ENCODE measurements at places on chromosomes 12 and 14.

DNA sequence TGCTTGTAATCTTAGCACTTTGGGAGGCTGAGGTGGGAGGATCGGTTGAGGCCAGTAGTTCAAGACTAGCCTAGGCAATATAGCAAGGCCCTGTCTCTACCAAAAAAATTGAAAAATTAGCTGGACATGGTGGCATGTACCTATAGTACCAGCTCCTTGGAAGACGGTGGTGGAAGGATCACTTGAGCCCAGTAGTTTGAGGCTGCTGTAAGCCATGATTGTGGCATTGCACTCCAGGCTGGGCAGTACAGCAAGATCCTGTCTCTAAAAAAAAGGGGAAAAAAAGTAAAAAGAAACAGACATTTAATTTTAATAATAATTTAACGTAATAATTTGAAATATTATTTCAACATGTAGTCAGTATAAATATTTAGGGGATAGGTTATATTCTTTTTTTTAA, 16.1 kb downstream of the MON2 start:
- DNase-seq: no peak

DNA sequence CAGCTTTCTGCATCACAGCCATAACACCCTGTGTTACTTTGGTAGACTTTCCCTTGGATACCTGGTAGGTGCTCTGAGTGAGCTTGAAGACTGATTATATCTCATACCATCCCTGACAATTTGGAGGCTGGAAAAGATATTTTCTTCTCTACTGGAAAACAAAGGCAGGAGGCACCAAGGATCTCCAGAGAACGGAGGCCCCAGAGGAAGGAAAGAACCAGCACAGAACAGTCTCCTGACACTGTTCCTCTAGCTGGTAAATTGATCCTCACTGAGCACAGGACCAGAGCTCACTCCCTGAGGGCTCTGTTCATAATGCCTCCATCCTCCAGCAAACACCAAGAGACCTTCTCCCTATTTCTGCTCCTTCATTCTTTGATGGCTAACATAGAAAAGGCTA, at the start of gene OR11G2:
Gene OR11G2, plus strand, starts transcription at position 301 of the 400 bp plus-strand sequence. CDS start 6,542 bp downstream, outside the sequence.
- DNase-seq: no peak

DNA sequence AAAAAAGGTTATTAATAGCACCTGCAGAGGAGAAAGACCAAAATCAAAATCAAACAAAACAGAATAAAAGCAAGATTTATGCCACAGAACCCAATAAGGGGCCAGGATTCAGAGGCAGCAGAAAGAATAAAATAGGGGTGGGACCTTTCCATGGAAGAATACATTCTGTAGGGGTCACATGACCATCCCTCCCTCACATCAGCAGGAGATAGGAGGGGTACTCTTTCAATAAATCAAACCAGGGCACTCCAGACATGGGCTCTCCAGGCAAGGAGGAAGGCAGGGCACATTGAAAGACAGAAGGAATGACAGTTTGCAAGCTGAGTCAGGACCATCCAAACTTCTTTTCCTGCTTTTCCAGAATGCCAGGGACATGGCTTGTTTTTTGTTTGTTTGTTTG, 39.8 kb downstream of the OTX2 start:
- no peak for DNase-seq

DNA sequence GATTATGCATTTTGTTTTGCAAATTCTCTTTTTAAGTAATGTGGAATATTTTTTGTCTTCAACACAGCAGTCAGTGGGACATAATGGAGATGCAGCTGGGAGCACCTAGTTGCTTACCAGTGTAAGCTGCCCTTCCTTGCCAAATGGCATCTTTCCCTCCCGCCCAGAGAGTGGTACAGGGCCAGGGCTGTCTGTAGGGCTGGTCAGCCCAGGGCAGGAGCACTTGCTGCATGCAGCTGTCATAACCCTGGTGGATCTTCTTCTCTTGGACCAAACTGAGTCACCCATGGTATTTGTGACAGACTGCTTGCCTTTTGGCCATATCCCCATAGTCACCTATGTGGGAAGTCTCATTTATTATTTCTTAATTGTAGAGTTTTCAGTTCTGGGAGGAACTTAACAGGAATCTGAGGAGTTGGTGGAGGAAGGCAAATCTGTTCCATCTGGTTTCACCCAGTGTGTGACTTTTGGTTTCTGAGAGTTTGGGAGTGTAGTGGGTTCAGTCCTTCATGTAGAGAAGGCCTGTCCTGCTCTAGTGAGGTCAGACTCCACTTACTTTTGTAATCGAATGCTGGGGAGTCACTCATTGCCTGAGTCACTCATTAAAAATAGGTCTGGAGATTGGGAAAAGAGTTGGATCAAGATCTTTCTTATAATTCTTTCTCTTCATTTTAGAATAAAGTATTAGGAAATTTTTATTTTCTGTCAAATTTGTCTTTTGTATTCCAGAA, 62.0 kb upstream of the ASPG start:
- no peak for DNase-seq

GRCh38 chr12:113268136-113268535, 46.9 kb downstream of the TPCN1 start:
- no peak for DNase-seq

DNA sequence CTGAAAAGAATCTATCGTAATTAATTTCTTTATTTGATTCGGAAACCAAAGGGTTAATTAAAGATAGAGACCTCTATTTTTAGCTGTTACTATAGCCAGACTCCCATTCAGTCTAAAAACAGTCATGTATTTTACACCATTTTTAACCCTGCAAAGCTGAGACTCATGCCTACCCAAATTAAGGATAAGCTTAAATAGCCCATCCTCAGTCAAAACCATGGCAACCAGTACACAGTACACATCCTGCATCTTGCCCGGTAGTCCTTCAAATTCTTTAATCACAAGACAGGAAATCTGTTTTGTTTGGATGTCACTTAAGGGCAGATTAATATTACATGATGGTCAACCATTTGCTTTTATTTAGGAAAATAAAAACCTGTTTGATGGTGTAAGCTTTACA, 25.5 kb upstream of the KCNK10 start:
- no peak for DNase-seq

GRCh38 chr12:9702255-9702654, 30.6 kb downstream of the CLECL1 start:
- DNase-seq: no peak

DNA sequence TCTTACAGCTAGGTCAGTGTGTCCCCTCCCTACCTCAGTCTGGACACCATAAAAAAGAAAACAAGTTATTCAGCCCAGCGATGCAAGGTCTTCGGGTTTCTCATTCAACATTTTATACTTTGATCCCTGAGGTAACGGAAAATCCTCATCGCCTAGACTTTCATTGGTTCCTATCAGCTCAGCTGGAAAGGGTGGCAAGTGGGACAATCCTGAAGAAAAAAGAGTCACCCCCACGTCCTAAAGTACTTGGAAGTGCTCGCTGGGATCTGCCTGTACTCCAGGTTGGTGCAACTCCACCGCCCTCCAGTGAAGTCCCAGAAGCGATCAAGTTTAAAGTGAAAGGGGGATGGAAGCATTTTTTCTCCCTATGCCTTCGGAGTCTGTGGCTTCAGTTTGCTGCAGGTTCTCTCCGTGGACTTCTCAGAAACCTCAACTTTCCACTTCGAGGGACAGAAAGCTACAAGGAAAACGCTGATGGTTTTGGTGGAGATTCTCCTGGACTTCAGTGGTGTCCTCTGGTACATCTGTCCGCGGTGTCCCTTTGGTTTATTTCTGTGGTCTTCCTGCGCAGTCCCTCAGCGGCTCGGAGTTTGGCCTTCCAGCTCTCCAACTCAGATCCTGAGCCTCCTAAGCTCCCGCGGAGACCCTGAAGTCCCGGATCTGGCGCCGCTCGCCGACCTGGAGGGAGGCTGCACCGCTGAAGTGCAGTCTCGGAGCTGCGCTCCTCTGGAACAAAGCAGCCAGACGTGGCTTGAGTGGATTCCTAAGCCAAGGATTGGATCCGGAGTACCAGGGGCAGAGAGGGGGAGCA, 1.8 kb upstream of the LRFN5 start:
- no peak for DNase-seq

DNA sequence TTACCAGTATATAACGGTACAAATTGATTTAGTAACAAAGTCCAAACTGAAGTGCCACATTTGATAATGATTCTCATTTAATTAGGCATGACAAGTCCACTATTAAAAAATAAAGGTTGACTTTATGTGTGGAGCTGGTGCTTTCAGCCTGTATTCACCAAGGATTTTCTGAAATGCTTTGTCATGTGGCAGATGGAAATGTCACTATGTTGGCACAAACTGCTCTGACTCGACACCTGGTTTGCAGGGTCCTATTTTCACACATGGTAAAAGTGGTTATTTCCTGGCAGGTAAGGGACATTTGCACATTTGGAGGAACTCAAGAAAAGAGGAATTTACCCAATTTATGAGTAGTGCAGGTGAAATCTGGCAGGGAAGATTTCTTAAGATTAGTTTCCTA, 572.6 kb upstream of the MDGA2 start:
- DNase-seq: no peak

- DNase-seq: no peak
These were observed 28.8 kb downstream of the FERMT2 start for GRCh38 chr14:52922059-52922458.

- DNase-seq: no peak
These were observed 472.8 kb upstream of the PRICKLE1 start for GRCh38 chr12:43062201-43062895.

DNA sequence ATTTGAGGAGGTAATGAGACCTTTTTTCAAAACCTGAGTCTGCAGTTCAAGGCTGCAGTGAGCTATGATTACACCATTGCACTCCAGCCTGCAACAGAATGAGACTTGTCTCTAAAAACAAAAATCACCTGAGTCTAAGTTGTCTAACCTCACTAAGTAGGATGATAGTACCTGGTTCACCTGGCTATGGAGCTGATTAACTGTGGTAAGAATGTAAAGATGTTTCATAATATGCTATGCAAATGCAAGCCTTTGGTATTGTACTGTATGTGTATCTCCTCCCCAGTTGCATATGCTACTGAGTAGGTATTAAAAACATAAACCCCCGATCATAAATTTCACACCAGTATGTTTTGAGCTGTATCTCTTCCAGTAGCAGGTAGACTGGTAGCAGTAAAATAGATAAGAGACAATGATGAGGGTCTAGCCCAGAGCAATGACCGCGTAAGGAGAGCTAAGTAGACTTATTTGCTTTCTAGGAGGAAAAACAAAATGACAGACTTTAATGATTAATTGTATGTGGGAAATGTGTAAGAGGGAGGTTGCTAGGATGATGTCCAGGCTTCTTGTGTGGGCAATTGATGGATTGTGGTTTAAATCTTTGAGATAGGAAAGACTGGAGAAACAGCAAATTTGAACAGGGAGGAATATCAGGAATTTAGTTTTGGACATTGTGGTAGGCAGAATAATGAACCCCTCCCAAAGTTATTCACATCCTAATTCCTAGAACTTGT, 41.6 kb upstream of the EGLN3 start:
- DNase-seq: no peak

GRCh38 chr12:13036881-13037280, 7.3 kb upstream of the FAM234B start:
- no peak for DNase-seq

DNA sequence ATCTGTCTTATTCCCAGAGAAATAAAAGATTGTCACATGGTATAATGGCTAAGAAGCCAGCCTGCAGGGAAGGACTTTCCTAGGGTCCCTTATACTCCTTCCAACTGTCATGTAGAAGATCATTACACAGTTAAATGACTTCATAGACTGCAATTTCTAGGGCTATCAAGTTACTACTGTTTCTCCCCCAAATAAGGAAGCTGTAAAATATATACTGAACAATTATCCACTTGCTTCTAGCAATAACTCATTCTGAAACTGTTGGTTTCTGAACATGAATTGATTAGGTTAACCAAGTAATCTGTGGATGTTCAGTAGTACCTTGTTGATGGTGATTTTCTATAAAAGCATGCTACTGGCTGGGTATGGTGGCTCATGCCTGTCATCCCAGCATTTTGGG, 44.6 kb downstream of the A2ML1 start:
- no peak for DNase-seq

DNA sequence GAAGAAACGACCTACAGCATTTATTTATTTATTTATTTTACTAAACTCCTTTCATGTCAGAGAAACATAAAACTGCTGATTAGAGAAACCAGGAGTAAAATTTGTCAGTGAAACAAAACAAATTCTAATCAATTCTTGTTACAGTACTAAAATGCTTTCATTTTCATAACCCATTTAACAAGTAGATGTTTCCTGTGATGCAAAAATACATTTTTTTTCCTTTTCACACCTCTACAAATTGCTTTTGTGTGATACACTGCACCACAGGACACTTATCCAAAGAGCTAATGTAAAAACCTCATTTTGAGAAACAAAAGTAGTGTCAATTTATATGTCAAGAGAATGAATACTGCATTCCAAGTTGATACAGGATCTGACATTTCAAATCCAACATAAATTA, 155.1 kb downstream of the SYT1 start:
- no peak for DNase-seq

DNA sequence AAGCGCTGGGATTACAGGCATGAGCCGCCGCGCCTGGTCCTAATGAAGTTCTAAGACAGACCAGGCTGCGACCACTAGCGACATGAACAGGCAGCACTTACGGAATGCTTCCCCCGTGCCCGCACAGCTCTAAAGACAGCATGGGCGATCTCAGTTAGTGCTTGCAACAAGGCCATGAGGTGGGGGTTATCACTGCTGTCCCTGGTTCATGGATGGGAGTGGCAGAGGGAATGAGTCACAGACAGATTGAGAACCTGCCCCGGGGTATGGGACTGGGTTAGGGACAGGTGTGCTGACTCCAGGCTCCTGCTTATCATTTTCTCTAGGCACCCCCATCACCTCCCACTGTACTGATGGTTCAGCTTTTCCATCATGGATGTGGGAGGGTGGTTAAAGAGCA, 160.9 kb downstream of the VRK1 start:
- no peak for DNase-seq

GRCh38 chr14:50062438-50063085, 53.8 kb downstream of the VCPKMT start:
- DNase-seq: no peak

DNA sequence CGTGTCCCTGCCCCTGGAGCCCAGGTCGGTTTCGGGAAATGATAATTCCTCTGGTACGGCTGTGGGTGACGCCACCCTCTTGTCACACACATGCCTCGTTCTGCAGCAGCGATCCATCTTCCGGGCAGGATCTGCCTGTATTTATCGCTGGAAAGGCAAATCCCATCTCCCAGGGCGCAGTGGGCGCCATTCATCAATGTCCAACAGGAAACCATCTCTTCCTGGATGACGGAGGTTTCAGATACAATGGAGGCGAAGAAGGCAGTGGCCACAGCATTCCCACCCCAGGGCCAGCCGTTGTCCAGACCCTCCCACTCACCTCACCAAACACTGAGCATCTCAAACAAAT, 74.2 kb downstream of the NOC4L start:
- no peak for DNase-seq

DNA sequence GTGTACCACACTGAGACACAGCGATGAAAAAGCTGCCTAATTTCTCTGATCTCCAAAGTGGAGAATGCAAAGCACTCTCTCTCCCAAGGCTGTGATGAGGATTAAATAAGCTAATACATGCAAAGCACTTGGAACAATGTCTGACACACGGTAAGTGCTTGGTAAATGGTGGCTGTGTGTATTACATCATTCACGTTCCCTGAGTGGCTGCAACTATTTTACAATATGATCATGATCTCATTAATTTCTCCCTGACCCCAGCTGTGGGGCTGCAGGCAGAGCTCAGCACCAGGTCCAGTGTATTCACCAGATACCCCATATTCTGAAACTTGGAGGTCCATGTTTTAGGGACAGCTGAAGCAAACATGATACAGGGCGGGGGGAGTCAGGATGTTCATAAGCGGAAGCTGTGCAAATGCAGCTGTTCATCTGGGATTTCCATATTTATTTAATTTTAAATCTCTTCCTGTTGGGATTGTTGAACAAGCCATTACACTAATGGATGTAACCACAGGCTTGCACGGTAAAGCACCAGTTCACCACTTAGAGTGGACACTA, 106.4 kb downstream of the CCDC60 start:
- no peak for DNase-seq

All from GM12892 (cell line).